ENCODE measurements at places on chromosomes 1 and 21. TPM values are rescaled to one million over a fixed set of nuclear protein-coding genes. Genes with fewer than 3 reads are reported as not detected.

The LORICRIN gene
- total RNA-seq: not detected

The SPRR2A gene
- 0.96 TPM for total RNA-seq

The RUNX1 gene
- total RNA-seq: 84.0 TPM

- DNase-seq: peak; percentile 50
Observed at GRCh38 chr21:37562920-37563640, 196.5 kb downstream of the DYRK1A start.

DNA sequence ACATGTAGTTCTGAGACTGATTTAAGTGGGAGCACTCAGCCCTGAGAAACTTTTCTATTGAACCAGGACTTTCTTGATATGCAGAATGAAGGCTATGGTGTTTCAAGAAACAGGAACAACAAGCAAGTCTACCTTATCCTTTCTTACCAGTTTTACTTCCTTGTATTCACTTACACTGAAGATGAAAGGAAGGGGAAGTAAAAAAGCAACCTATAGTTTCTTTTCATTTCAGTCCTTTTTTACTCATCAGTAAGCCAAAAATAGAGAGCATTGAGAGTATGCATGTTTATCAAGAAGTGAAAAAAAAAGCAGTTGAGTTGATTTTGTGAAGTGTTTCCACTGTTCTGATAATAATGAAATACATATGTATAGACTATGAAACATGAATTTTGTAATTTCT, 1010.3 kb downstream of the AMY1C start:
- no peak for DNase-seq
